ENCODE measurements at places on chromosomes 11 and 22. TPM values are rescaled to one million over a fixed set of nuclear protein-coding genes. Genes with fewer than 3 reads are reported as not detected.

DNA sequence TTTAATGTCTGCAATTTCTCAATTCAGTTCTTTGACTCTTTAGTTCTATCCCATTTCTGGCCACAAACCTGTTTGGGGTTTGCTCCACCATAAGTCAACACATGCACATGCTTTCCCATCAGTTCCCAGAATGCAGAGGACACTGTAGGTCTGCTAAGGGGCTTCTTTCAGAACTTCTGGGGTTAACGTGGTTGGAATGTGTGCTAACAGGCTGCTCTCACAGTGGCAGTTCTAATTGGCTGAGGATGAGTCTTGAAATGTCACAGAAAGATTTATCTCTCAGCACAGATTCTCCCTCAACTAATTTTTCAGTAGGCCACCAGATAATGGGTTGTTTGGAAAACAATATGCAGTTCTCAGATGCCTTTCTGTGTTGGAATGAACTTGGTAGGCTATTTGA lies 703.4 kb downstream of the NTM start:
- no peak for DNase-seq

DNA sequence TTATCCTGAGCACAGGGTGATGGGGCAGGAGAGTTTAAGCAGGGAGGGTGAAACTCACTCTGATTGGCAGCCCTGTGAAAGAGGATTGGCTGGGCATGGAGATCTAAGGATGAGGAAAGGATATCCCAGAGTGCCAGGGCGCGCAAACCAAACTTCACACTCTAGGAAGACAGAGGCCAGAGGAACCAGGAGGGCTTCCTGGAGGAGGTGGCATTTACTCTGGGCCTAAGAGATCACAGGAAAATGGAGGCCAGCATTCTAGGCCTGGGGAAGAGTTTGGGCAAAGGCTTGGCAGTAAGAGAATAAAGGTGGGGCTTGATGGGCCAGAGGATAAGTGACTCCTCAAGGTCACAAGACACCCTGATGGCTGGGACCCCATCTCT lies 377 bp upstream of the NCF4 start:
- no peak for DNase-seq

DNA sequence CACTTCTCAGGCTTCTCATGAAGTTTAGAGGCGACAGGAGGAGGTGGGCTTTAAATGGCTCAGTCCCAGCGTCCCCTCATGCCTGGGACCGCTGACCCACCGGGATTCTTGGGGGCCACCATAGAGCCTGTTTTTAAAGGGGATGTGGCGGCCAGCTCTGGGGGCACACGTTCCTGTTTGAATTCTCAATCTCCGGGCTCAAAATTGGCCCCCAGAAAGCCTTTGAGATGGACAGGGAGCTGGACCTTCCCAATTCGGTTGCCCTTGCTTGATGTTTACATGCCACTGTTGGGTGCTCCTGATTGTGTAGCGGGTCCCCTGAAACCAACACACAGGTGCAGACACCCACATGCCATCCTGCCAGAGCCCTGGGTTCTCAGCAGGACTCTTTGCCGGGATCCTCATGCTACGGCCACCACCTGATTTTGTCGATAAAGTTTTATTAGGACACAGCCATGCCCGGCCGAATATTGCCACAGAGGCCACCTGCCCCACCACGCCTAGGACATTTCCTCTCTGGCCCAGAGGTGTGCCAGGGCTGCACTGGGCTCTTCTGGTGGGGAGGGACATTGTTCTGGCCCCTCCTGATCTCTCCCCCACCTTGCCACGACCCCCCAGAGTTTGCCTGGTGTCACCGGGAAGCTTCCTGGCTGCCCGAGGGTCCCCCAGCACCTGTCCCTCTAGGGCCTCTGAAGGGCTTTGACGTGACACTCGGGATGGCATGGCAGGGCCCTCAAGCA lies 71.6 kb downstream of the KCNQ1 start:
- peak; percentile 0 for DNase-seq

DNA sequence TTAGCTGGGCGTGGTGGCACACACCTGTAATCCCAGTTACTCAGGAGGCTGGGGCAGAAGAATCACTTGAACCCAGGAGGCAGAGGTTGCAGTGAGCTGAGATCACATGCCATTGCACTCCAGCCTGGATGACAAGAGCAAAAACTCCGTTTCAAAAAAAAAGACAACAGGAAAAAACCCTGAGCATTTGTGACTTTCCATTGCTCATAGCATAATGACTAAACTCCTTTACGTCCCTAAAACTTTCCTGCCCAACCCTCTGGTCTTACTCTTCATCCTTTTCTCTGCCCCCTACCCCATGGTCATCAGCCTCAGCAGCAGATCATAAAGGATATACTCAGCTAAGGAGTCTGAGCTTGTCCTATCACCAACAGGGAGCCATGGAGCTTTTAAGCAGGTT lies 6.8 kb upstream of the LDLRAD3 start:
- no peak for DNase-seq

DNA sequence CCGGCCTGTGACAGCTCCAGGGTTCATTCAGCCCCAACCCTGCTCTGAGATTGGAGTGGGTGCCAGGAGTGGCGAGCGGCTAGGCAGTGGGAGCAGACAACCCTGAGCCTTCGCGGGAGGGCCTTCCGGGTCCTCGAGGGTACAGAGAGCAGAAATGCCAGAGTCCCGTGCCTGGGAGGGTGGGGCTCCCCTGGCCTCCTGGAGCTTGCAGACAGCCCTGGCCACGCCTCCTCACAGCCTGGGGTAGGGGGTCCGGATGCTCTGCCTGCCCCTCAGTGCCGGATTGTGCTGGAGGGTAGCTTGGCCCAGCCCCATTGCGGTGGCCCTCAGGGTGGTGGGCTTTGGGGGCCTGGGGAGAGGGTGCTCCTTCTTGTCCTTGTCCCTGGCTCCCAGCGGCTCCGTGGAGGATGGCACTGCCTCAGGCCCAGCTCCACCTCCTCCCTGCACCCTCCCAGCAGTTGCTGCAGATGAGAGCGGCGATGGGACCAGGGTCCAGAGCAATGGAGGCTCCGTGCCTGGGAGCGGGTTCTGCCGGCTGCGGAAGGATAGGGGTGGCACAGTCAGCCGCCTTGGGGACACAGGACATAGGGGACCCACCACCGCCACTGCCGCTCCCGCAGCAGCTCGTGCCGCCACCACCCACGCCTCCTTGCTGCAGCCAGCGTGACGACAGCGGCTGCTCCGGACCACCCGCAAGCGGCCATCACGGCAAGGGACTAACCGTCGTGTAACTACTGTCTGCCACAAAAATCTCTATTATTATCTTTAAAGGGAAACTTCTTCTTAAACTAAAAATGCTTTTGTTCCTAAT lies 34.9 kb upstream of the OR10G7 start:
- DNase-seq: no peak

- no peak for DNase-seq
Observed at GRCh38 chr11:44870181-44870580, 80.5 kb downstream of the TP53I11 start.

DNA sequence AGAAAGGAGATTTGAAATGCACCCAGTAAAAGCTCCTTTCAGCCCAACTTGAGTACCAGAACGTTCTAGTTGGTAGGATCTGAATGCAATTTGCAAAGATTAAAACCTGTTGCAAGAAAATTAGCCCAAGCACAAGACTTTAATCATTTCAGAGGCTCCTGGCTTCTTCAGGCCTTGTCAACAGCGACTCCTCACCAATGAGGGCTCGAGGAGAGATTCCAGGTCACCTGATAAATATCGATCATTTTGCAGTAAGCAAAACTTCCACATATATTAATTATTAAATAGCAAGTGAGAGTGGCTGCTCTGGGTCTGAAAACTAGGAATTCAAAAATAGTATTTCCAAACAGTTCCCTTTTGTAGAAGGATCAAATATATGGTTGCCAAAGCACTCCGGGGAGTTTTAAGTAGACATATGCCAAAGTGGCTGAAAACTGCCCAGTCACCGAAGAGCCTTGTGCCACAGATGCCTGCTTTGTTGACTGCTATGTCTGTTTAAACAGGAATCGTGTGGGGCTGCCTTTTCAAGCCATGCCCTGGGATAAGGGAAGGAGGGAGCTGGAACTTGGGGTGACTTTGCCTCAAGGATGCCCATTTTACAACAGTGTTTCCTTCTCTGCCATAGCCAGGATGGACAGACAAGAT lies 64.0 kb downstream of the CSNK2A3 start:
- no peak for DNase-seq

DNA sequence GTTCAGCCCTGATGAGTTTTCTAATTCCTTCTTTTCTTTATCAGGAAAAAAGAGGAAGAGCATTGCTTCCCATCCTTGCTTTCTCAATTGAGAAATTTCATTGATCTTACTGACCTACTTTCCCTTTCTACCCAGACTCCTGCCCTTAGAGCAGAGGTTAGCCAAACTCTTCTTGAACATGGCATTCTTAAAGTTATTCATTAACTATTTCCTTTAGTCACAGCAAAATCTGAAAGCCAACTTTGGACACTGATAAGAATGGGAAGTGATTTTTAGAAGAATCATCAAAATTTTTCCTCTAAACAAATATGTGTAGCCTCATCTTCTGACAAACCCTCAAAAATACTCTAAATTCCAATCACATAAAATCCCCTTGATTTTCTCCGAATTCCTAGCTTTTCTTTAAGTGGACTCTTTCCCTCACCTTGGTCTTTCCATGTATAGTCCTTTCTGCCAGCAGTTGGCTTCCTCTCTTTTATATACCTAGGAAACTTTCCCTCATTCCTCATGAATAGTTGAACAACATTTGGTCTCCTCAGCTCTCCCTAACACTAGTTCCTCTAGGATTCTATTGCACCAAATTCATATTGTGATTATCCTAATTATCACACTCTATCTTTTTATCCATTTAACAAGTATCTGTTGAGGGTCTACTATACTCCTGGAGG lies 566.7 kb upstream of the CCDC90B start:
- no peak for DNase-seq

DNA sequence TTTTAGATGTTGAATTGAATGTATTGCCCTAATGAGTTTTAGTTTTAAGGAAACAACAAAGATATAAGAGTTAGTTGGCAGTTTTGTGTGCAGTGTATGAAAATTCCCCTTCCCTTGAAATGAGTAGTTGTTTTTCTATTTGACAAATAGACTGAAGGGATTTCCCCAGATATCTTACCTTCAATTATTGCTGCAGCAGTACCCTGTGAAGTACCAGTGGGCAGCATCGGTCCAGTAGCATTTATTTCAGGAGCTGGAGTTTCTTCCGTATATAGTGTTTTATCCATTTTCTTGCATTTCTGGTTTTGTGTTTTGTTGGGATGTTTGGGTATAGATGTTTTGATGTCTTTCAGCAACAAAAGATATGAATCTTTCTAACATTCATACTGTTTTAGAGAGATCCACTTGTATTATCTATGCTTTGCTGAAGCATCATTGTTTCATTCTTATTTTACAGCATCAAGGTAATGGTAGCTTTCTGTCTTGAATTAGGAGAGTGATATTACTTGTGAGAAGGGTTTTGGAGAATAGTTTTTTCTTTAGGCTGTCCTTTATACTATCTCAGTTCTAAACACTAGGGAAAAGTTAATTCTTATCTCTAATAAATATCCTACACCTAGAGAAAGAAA lies 7.4 kb downstream of the KMT2A start:
- DNase-seq: no peak

- no peak for DNase-seq
Observed at GRCh38 chr11:103901656-103902055, 134.8 kb upstream of the DDI1 start.

DNA sequence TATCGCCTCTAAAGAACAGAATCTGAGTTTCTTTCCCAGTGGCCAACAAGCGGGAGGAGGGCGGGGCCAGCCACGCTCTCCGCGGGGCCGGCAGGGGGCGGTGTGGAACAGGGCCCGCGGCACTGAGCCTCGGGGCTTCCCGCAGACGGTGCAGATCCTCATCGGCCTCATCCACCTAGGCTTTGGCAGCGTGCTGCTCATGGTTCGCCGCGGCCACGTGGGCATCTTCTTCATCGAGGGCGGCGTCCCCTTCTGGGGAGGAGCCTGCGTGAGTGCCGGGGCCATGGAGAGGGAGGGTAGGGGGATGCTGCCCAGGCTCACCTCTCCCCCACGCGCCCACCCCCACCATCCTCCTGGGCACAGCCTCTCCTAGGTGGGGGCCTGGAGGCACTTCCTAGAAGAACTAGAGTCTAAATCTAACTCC lies 10.7 kb downstream of the MS4A15 start:
- peak; percentile 17 for DNase-seq

GRCh38 chr11:12174477-12175143 lies 64.2 kb downstream of the MICAL2 start:
- no peak for DNase-seq

GRCh38 chr22:47375621-47376321 lies 613.3 kb downstream of the TBC1D22A start:
- no peak for DNase-seq

DNA sequence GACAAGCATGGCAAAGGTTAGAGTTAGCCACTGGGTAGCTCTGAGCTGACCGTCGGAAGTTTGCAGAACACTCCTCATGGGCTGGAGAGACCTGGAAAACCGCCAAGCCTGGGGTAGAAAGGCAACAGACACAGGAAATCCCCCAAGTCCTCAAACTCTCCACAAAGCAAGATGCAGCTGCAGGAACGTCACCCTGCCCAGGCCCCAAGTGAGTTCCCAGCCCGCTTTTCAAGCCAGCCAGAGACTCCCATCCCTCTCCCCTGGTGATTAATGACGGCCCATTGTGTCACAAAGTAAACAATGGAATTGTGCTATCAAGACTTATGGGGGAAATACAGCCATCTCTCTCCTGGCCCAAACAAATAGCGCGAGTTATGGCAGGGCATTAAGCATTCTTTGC lies 633.0 kb downstream of the TBC1D22A start:
- DNase-seq: no peak

GRCh38 chr11:73394416-73395296 lies 18.5 kb downstream of the RELT start:
- no peak for DNase-seq

DNA sequence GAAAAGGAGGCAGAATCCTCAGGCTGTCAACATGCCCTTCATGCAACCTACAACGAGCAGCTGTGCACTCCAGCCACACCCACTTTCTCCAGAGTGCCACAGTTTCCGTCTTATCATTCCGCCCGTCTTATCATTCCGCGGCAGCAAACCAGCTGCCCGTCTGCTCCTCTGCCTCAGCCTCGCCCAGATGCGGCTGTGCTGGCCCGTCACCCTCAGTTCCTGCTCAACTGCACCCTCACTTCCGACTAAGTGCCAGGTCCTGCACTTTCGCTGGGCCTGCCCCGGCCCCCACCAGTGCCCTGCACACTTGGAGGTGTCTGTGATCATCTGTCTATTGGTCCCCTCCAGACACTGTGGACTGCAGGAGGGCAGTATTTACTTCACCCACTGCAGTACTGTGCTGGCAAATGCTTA lies 43.7 kb downstream of the MICAL3 start:
- no peak for DNase-seq

- DNase-seq: no peak
Observed at GRCh38 chr11:115081972-115082371, 403.6 kb downstream of the NXPE2 start.

SYCE3 gene
- total RNA-seq: not detected

LINC01488 gene
- not detected for total RNA-seq

MUC5AC gene
- not detected for total RNA-seq

PRRG4 gene
- total RNA-seq: not detected

TRIM6 gene
- total RNA-seq: 11.8 TPM

TCN1 gene
- not detected for total RNA-seq

POLA2 gene
- 66.9 TPM for total RNA-seq

KREMEN1 gene
- 3.9 TPM for total RNA-seq

C11orf16 gene
- total RNA-seq: not detected

SNX32 gene
- 1.9 TPM for total RNA-seq

ZNF214 gene
- total RNA-seq: 7.3 TPM

RAC2 gene
- not detected for total RNA-seq

FAM76B gene
- 45.3 TPM for total RNA-seq

KRTAP5-1 gene
- total RNA-seq: not detected
